ENCODE measurements at places on chromosomes 6 and 20.

DNA sequence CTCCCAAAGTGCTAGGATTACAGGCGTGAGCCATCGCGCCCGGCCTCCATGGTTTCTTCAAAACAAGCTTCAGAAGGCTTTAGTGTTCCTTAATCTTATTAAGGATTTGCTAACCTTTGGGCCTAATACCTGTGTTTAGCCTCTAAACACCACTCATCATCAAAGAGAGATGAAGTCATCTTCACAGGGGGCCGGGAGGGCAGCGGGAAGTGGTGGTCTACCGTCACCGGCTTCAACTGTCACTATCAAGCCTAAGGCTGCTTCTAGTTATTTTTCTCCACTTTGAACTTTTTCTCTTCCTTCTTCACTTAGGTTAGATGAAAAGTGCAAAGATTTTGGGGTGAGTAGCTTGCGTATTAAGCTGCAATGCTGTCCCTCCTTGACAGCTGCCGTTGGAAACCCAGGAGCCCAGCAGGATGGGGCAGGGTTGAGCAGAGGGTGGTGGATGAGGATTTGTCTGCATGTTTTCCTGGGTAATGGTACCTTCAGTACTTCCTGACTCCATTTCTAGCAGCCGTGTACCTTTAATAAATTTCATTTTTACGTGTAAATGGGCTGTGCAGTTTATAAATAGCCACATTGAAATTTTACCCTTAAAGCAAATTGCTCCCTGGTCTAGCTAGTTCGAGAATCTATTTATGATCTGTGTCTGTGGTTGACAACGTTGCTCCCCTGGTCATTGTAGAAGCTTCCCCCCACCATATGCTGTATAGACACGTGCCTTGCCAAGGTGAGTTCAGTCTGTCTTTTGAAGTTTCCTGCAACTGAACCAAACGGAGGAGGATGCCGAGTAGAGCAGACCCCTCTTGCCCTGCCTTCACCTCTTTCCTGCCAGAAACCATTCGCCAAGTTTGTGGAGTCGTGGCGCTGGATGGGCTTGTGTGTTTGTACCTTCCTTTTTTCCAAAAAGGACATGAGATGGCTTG lies 64.8 kb downstream of the SYNJ2 start:
- peaks cover 5% of the 10 kb centered on the region for H3K4me1 ChIP-seq
- peaks cover 53% of the 10 kb centered on the region for H3K36me3 ChIP-seq
- H3K27ac ChIP-seq, result no peak overlapping the region
- no peak for DNase-seq
- H3K27me3 ChIP-seq, result no peaks in the 10 kb centered on the region

DNA sequence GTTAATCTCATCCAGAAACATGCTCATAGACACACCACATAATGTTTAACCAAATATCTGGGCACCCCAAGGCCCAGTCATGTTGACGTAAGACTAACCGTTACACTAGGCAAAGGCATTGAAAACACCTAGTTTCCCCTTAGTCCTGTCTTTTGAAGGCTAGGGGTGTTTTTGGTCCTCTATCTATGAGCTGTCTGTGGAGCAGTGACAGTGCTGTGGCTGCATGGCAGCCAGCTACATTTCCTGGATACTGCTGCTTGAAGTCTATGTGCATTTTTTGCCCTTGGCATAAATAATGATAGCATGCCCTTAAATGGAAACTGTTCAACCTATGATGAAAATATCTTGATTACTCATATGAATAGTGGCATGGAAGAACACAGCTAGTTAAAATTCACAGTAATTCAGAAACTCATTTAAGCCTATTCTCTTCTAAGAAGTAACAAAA lies 18.6 kb downstream of the FARS2 start:
- peaks cover 29% of the 10 kb centered on the region for H3K4me1 ChIP-seq
- peak overlapping the region; percentile 17 for H3K4me3 ChIP-seq
- DNase-seq, result no peak
- no peaks in the 10 kb centered on the region for H3K27me3 ChIP-seq

DNA sequence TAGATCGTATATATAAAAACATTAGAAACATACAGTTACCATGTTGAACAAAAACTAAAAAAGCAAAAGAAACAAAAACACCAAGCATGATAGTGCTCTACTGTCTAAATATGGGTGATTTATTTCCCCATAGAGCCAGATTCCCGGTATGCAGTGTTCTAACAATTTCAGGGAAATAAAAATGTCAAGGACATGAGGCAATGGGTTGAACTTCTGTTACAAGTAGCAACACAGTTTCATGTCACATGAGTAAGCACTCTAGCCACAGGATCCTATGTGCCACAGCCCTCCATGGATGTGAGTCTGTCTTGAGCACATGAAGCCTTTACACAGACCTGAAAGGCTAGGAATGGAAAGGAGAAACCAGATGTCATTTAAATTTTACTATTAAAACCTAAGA lies 96.0 kb downstream of the MAP3K5 start:
- no peaks in the 10 kb centered on the region for H3K27me3 ChIP-seq
- H3K4me3 ChIP-seq, result no peak overlapping the region
- peaks cover 6% of the 10 kb centered on the region for H3K36me3 ChIP-seq
- no peak overlapping the region for H3K27ac ChIP-seq
- peaks cover 6% of the 10 kb centered on the region for H3K4me1 ChIP-seq
- no peak for DNase-seq

GRCh38 chr6:46233129-46233528 lies 62.3 kb upstream of the ENPP5 start:
- DNase-seq, result no peak
- no peak overlapping the region for H3K27ac ChIP-seq
- H3K4me1 ChIP-seq, result no peaks in the 10 kb centered on the region
- H3K36me3 ChIP-seq, result peaks cover 4% of the 10 kb centered on the region
- H3K4me3 ChIP-seq, result no peak overlapping the region
- peaks cover 24% of the 10 kb centered on the region for H3K27me3 ChIP-seq

GRCh38 chr6:121867095-121867494 lies 431.6 kb downstream of the GJA1 start:
- DNase-seq, result no peak
- no peak overlapping the region for H3K4me3 ChIP-seq
- H3K36me3 ChIP-seq, result no peaks in the 10 kb centered on the region
- H3K27ac ChIP-seq, result no peak overlapping the region

DNA sequence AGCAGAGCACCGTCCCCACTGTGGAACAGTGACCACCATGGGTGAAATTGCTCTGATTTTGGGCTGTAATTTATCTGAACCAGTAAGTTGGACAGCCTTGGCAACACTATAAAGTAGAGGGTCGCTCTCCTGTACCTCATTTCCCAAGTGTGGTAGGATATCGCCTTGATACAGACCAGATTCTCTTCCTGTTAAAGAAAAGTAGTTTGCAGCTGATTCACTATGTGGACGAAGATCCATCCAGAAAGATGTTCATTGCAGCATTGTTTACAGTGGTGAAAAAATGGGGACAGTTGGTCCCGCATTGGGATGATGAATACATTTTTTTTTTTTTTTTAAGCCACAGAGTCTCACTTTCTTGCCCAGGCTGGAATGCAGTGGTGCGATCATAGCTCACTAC lies 74.3 kb downstream of the SLX4IP start:
- H3K4me3 ChIP-seq, result no peak overlapping the region
- peaks cover 6% of the 10 kb centered on the region for H3K36me3 ChIP-seq
- peaks cover 22% of the 10 kb centered on the region for H3K4me1 ChIP-seq
- H3K27me3 ChIP-seq, result no peaks in the 10 kb centered on the region
- H3K27ac ChIP-seq, result no peak overlapping the region

DNA sequence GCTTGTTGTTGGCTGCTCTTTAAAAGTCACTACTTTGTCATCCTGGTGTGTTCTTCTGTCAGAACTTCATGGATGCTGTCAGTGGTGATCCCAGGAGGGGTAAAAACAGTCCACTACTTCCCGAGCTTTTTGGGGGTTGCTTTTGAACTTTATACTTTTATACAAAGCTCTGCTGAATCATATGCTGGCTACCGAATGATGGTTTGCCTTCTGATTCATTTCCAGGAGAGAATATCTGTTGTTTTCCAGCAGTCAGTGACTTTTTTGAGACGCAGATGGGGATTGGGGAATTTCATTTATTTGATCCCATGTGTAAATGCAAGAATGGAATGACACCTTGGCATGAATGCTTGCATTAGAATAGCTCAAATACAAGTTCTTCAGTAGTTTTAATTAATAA lies 32.7 kb upstream of the COL10A1 start:
- H3K27me3 ChIP-seq, result no peaks in the 10 kb centered on the region
- H3K4me1 ChIP-seq, result peaks cover 14% of the 10 kb centered on the region
- no peak overlapping the region for H3K4me3 ChIP-seq

DNA sequence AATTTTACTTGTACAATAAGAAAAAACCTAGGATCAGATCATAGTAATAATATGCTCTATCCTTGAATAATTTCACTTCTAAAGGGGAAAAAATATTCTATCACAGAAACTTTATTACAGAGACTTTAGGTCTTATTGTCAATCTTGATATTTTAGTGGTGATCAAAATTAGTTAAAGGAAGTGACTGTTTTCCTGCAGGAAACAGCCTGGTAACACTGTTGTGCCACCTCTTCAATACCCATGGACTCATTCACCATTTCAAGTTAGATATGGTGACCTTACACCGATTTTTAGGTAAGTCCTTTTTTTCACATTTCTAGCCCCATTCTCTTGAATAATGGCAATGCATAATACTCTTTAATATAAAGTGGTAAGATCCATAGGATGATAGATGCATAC lies 99.2 kb downstream of the MTFR2 start:
- no peaks in the 10 kb centered on the region for H3K4me1 ChIP-seq
- H3K36me3 ChIP-seq, result peaks cover 19% of the 10 kb centered on the region
- no peak overlapping the region for H3K4me3 ChIP-seq
- H3K27me3 ChIP-seq, result no peaks in the 10 kb centered on the region
- no peak for DNase-seq

GRCh38 chr6:38501931-38502330 lies 137.8 kb downstream of the BTBD9 start:
- no peak overlapping the region for H3K27ac ChIP-seq
- H3K27me3 ChIP-seq, result no peaks in the 10 kb centered on the region
- no peak for DNase-seq
- peaks cover 2% of the 10 kb centered on the region for H3K4me1 ChIP-seq
- no peak overlapping the region for H3K4me3 ChIP-seq
- no peaks in the 10 kb centered on the region for H3K36me3 ChIP-seq

DNA sequence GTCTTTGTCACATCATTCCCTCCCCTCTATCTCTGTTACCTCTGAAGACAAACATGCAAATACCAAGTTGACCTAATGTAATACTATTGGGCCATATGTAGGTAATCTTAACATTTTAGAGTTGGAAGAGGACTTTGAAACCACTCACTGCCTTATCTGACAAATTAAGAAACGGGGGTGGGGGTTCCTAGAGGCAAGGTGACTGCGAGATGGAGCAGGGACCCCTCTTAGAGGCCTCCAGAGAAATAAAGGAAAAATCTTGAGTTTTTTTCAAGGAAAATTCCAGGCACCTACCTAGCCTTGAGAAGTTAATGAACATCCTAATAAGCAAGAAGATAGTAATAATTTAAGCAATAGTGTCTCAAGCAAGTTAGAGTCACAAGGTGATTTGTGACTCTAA lies 270.8 kb downstream of the CD83 start:
- peaks cover 26% of the 10 kb centered on the region for H3K4me1 ChIP-seq
- H3K4me3 ChIP-seq, result no peak overlapping the region
- peaks cover 17% of the 10 kb centered on the region for H3K36me3 ChIP-seq
- no peak overlapping the region for H3K27ac ChIP-seq
- DNase-seq, result no peak

- peak overlapping the region; percentile 73 for H3K4me3 ChIP-seq
- H3K27me3 ChIP-seq, result no peaks in the 10 kb centered on the region
- no peaks in the 10 kb centered on the region for H3K36me3 ChIP-seq
- H3K4me1 ChIP-seq, result peaks cover 71% of the 10 kb centered on the region
- peak overlapping the region; percentile 98 for H3K27ac ChIP-seq
Measured at GRCh38 chr6:37679539-37680476, 17.9 kb downstream of the MDGA1 start.

- H3K4me1 ChIP-seq, result no peaks in the 10 kb centered on the region
- no peak overlapping the region for H3K27ac ChIP-seq
- H3K36me3 ChIP-seq, result no peaks in the 10 kb centered on the region
- H3K27me3 ChIP-seq, result no peaks in the 10 kb centered on the region
- no peak for DNase-seq
Measured at GRCh38 chr6:74362391-74362790, 666.4 kb downstream of the CD109 start.

DNA sequence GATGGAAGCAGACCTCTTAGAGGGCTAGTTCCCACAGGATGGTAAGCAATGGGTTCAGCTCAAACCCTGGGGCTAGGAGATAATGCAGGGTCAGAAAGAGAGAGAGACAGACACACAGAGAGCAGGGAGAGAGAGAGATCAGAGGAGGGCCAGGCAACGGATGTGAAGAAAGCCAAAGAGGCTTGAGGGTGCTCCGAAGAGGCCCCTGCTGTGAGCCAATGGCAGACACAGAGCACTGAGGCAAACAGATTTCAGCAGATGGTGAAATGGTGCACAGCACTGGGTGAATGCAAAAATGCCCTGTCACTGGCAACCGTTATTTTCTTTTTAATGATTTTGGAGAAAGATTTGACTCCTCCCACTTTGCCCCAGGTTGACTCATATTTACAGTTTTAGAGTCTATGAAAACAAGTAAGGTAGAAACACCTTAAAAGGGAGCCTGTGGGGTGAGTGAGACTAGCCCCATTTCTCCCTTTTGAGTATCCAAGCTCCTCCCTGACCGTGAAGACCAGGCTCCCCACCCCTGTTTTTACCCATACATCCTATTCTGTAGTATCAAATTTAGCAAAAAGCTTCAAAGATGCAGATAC lies 840 bp downstream of the DEFB132 start:
- H3K27ac ChIP-seq, result no peak overlapping the region
- no peak overlapping the region for H3K4me3 ChIP-seq
- H3K4me1 ChIP-seq, result peaks cover 1% of the 10 kb centered on the region
- H3K27me3 ChIP-seq, result peaks cover 20% of the 10 kb centered on the region
- H3K36me3 ChIP-seq, result no peaks in the 10 kb centered on the region
- no peak for DNase-seq

DNA sequence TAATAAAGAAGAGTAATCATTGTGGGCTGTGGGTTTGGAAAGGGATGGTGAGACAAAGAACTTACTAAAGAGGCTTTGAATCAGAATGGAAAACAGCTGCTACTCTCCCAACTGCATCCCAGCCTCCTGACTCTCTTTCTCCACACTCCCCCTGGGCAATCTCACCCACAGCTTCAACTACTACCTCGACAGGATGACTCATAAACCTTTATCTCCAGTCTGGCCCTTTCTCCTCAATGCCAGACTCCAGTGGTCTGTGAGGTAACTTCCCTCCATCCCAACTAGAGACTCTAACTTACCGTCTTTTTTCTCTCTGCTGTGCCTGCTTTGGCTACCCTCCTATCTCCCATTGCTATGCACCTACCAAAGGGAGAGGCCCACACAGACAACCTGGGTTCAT lies 135.3 kb upstream of the RREB1 start:
- DNase-seq, result no peak
- H3K4me3 ChIP-seq, result no peak overlapping the region
- H3K36me3 ChIP-seq, result no peaks in the 10 kb centered on the region

DNA sequence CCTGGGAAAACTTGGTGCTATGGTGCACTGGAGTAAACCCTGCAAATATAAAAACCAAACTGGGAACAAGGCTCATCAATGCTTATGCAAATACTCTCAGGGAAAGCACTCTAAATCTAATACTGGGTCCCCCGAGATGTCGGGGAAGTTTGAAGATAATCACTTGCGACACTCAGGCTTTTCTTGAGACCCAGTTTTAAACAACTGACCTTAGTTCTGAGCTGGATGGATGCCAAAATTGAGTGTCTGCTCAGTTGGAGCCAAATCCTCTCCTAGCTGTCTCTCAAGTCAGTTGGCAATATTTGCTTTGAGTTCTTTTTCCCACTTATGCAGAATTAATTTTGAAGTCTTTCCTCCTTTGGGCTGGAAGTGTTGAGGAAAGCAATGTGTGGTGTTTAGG lies 75.5 kb upstream of the CD2AP start:
- H3K36me3 ChIP-seq, result no peaks in the 10 kb centered on the region
- H3K4me3 ChIP-seq, result no peak overlapping the region
- no peaks in the 10 kb centered on the region for H3K27me3 ChIP-seq
- no peak for DNase-seq

All from stimulated activated naive B cell treated with anti-CD40 and anti-IgM and Interleukin-4, amounts not matched to agents 10 μg/mL and 1 μg/mL and 100 μg/mL, for 72 hours (primary cell).